BJ (cell line): ENCODE measurements at places on chromosomes 3 and 15.

DNA sequence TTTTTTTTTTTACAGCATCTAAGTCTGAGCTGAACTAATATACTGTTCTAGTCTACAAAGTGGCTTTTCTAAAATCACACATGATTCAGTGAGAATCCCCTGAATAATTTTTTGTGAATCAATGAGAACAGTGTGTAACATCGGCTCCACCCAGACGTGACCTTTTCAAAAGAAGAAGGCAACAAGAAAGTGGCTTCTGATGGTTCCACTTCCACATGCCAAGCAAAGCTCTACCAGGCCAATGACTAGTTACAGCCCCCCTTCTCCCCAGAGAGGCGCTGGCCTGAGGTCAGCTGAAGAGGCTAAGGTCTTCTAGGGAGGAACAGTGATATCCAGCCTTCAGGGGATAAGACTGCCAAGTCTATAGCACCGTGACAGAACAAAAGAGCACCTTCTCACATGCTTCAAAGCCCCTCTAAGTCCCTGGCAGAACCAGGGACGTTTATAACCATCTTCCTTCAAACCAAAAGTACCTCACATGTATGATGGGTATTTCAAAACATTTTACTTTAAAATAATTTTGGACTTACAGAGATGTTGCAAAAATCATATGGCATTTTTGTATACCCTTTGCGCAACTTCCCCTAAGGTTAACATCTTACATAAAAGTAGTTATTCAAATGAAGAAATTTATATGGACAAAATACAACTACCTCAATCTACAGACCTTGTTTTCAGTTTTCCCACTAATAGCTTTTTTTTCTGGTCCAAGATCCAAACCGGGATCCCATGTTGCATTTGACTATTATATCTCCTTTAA lies 177.9 kb downstream of the OSBPL10 start:
- DNase-seq: no peak

DNA sequence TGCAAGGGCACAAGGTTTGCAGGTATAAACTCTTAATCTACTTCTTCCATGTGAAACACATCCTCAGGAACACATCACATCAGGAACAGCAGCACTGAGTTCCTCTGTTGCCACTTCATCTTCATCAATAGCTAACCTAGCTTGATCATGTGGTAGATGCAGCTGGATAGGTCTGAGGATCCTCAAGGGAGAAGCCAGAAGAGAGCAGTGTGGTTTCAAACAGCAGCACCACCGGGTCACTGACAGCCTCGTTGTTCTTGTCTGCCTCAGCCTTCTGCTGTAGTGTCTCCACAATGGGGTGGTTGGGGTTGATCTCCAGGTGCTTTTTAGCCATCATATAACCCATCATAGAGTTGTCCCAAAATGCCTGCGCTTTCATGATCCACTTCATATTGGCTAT lies 58.8 kb downstream of the ADAM10 start:
- no peak for DNase-seq

- DNase-seq: no peak
Measured at GRCh38 chr3:133573629-133574194, at the start of gene CDV3. Gene CDV3 (plus strand): TSS chr3:133573686. CDS start chr3:133574045, 359 bp downstream.

GRCh38 chr3:69972672-69973071 lies 26.9 kb upstream of the SAMMSON start:
- no peak for DNase-seq

DNA sequence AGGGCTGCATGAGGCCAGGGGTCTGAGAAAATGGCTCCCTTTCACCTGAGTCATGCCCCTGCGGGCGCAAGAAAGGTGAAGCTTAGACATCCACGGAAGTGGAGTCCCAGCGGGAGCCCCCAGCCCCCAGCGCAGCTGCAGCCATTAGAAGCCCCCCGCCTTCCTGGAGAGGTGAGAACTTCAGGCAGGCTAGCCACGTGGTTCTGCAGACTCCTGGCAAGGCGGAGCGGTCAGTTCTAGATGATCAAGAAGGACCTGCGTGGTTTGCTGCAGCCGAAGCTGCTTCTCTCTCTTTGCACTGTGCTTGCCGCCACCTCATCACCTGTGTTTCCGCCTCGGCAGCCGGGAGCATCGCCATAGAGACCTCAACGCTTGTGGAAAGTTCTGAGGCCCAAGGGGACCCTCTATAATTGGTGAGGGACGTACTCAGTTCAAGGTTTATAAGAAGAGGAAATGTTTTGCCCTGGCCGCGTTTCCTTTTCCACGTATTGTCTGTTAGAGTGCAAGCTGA lies 15.8 kb upstream of the KCNMB3 start:
- DNase-seq: no peak

DNA sequence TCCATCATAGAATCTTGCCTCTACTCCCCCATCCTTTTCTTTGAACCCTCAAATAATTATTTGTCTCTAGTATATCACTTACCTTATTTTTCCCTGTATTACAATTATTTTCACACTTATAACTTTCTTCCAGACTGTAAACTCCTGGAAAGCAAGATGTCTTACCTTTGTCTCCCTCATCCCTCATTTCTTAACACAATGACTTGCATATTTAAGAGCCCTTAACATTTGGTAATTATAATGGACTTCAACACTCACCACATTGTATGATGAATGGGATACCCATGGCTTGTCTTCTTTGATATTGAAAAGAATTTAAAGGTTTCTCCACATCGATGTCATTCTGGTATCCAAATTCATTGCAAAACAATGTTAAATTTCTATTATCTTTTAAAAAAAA lies 81.4 kb upstream of the GUCA1C start:
- DNase-seq: no peak
